Myocyte (in vitro differentiated cells): ENCODE measurements at places on chromosomes 1 and 21. TPM values are rescaled to one million over a fixed set of nuclear protein-coding genes. Genes with fewer than 3 reads are reported as not detected.

Gene RNF186
- not detected in 2 replicates for total RNA-seq

Gene GRHL3
- not detected in 2 replicates for total RNA-seq

Gene CELA3A
- 0.78 and 2.6 TPM in 2 replicates for total RNA-seq

Gene NUP210L
- total RNA-seq, result 0.13 TPM in 1 of 2 replicates, not detected in the other

Gene LCE1F
- not detected in 2 replicates for total RNA-seq

Gene CD48
- not detected in 2 replicates for total RNA-seq

Gene OR2L13
- total RNA-seq, result not detected in 2 replicates

Gene VSIG8
- total RNA-seq, result not detected in 2 replicates

Gene ADAMTS1
- 21.4 and 23.0 TPM in 2 replicates for total RNA-seq

Gene WNT9A
- 6.5 and 10.6 TPM in 2 replicates for total RNA-seq

GRCh38 chr1:86389307-86389706 is 6.8 kb downstream of the ODF2L start:
- DNase-seq, result no peak

DNA sequence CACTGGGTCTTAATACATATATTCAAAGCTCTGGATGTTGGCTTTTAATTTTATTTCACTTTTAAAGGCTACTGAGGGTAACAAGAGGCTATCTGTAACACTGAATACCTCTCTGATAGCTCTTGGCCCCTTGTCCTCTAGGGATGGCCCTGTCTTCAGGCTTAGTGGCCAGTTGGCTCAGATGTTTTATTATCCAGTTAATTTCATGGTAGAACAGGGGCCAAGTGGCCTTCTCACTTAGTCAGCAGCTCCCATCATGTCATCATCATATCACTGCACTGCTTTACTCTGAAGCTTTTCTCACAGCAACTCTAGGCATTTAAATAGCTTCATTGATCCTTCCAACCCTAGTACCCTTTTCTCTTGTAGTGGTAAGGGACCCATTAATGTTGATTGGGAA is 40.2 kb upstream of the MACF1 start:
- peak; percentile 58 for DNase-seq

DNA sequence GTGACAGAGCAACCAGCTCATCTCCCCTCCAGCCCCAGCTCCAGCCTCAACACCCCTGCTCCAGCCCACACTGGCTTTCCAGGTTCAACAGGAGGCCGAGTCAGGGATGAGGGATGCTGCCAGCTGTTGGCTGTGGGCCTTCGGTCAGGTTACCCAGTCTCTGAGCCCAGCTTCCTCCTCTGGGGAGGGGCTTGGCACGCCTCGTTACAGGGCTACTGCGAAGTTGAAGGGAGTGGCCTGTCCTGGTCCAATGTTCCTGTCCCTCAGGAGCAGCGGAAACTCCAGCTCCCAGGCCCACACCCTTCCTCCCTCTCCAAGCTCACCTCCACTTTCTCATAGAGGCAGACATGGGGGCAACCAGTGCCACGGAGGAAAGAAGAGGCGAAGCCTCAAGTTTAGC is 15.1 kb upstream of the TAS1R2 start:
- DNase-seq, result no peak

DNA sequence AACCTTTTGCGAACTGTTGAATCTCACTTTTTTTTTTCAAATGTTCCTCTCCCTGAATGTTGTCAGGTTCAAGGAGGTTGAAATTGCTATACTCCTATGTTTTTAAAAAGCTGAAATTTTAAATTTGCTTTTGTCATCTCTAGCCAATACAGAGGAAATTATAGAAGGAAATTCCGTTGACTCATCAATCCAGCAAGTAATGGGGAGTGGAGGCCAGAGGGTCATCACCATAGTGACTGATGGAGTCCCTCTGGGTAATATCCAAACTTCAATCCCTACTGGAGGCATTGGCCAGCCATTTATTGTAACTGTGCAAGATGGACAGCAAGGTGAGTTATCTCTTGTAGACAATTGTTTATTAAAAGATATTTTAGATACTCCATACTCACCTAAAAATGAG is 36.3 kb downstream of the GABPB2 start:
- no peak for DNase-seq

- peak; percentile 57 for DNase-seq
Observed at GRCh38 chr1:2314273-2314802, 77.0 kb downstream of the MORN1 start.

- DNase-seq, result no peak
Observed at GRCh38 chr1:230138561-230139239, 71.7 kb downstream of the GALNT2 start.

DNA sequence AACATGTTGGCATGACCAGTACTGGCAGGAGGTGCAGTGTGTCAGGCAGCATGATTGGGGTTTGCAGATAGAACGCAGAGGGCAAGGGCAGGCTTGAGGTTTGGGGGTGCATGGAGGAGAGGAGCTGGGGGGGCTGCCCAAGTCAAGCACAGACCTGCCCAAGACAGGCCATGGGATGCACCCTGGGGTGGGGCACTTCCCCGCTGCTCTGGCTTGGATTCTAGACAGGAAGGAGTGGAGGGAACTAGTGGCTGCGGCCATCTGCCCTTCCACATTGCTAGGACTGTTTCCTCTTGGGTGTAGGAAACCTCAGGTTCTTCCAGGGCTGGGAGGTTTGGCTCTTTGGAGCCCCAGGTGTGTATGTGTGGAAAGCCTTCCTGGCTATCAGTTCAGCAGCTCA is 3.0 kb downstream of the PDXK start:
- no peak for DNase-seq

GRCh38 chr1:219444474-219444873 is 168.4 kb downstream of the ZC3H11B start:
- no peak for DNase-seq

DNA sequence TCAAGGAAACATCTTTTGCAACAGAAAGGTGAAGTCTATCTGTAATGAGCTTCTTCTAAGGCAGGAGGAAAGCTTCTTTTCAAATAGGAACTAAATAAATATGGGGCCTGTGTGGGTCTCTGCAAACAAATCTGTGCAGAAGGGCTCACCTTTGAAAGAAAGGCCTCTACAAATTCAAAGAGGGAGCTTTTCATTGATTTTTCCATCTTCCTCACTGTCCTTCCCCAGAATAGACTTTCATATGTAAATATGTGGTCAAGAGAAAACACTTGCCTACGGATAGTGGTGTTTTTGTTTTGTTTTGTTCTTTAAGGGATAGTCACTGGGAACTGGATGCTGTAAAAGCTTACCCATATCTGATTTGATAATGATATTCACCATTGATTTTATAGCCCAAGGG is 223.4 kb downstream of the DSCAM start:
- DNase-seq, result no peak

DNA sequence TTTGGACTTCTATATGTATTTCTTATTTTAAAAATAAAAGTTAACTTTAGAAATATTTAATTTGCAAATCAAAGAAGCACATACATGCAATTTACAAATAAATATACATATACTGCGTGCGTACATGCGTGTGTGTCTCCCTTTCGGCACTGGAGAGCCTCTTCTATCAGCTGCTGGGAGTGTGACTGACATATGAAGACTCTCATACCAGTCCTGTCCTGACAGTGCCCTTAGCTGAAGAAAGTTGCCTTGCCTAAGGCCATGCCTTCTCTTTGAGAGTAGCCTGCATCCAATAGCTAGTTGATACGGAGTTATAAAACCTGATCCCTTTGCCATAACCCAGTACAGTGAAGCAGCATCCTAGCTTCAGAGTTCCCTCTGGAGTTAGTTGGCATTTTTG is 282.4 kb upstream of the NEGR1 start:
- DNase-seq, result no peak

DNA sequence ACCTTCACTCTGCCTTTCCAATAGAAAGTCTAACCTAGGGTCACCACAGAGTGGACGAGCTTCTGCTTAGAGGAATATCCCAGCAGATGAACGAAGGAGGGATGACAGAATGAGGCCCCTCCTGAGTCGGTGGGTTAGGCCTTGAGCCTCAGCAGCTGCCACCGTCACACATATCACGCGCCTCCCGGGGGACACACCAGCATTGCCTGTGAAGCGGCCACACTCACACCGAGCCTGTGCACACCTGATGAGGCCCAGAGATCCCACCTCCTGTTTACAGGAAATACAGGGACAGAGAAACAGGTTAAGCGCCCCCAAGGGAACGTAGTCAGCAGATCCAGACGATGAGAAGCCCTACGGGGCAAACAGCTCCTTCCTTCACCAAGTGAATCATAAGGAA is 25.1 kb upstream of the LRRC47 start:
- no peak for DNase-seq

GRCh38 chr21:27772816-27773215 is 805.9 kb upstream of the ADAMTS5 start:
- DNase-seq, result no peak

DNA sequence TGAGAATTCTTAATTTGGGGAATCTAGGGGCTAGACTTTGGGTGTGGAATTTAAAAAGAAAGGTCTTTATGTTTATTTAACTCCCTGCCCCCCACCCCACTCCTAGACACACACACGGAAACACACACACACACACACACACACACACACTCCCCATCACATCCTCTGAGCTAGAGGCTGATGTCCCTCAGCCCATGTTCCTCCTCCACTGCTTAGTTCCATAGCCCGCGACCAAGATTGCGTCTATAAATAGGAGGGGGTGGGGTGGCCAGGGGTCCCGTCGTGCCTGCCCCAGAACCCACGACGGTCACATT is 655 bp upstream of the KIRREL1 start:
- no peak for DNase-seq

GRCh38 chr1:41542196-41542930 is 57.9 kb upstream of the EDN2 start:
- peak; percentile 30 for DNase-seq

DNA sequence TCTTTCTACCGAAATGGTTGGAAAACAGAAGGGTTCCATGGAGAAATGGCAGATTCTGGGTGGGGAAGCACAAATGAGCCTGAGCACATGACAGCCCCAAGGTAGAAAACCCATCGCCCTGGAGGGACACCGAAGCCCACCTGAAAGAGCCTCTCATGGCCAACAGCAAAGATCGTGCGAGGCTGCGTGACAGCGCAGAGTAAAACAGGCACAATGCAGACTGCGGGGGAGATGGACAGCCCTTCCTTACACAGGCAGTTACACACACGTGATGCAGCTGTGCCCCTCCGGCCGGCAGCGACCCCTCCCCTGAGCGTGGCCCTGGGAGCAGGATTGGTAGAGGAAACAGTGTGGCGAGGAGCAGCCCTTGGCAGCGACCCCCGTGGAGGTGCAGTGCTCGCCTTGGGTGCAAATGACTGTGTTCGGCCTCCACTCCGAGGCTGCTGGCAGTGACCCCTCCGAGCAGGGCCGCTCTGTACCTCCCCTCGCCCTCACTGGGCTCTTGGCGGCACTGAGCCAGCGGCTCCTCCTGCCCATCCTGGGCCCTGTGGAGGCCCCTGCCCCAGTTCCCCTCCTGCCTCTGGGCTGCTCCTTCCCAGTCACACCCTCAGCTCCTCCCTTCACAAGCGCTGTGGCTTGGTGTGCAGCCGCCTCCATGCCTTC is 120.9 kb upstream of the COL6A1 start:
- no peak for DNase-seq

DNA sequence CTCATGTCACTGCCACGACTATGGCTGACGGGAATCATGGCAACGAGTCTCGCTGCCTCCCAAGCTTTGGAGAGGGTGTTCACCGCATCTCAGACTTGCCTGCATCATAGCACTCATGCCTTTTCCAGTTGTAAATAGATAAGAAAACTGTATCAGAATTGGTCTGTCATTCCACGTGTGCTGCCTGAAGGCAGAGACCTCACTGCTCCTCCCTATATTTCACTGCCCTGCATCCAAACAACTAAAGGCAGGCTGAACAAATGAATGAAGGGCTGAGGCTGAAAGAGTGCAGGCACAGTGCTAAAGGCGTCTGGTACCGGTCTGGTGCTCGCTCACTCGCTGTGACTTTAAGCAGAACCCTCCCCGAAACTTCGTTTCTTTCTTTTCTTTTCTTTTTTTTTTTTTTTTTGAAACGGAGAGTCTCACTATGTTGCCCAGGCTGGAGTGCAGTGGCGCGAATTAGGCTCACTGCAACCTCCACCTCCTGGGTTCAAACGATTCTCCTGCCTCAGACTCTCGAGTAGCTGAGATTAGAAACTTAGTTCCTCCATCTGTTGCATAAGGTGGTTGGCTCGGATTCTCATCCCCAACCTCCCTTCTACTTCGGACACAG is 542 bp downstream of the EIF2B3 start:
- no peak for DNase-seq

DNA sequence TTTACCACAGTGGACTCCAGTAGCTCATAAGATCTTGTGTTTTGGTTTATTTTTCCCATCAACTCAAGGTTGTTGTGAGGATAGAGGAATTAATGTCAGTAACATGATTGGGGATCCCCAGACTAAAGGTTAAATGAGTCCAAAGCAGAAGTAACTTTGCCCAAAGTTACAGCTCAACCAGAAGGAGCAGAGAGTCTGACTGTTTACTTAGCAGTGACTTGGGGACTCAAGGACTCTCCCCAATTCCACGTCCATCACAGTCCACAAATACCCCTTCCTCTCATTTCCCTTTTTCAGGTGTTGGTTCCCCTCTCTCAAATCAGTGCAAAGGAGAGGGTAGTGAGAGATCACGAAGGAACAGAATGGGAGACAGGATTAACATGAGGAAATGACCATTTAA is 4.0 kb upstream of the ETV3 start:
- DNase-seq, result no peak

GRCh38 chr1:205240118-205240517 is 12.4 kb downstream of the TMCC2 start:
- DNase-seq, result peak; percentile 94

- no peak for DNase-seq
Observed at GRCh38 chr1:185406006-185406690, 89.1 kb upstream of the IVNS1ABP start.

DNA sequence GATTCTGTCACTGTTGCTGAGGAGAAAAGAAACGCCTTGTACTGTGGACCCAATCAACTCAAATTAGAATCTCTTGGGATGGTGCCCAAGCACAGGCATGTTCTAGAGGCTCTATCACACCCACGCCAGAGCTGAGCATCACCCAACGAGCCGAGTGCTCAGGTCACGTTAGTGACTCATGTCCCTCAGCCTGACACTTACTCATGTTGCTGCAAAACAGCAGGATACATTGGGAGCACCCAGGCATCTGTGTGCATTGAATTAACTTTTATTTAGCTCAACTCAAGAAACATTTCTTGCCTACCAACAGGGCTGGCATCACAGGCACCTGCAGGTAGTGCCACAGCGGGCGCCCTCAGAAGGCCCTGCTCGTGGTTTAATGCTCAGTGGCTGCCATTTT is 149.8 kb downstream of the ETS2 start:
- DNase-seq, result peak; percentile 42

- DNase-seq, result no peak
Observed at GRCh38 chr1:110524311-110525248, 5.6 kb upstream of the KCNA10 start.
